ENCODE measurements at places on chromosomes 1 and 21. TPM values are rescaled to one million over a fixed set of nuclear protein-coding genes. Genes with fewer than 3 reads are reported as not detected.

DNA sequence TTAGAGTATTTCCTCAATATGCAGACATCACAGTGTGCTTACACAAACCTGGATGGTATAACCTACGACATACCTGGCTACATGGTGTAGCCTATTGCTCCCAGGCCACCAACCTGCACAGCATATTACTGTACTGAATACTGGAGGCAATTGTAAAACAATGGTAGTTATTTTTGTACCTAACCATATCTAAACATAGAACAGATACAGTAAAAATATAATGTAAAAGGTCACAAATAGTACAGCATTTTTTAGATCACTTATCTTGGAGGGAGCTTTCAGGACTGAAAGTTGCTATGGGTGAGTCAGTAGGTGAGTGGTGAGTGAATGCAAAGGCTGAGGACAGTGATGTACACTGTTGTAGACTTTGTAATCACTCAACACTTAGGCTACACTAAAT lies 492.3 kb downstream of the MRPL39 start:
- DNase-seq, result no peak

C1orf94 gene
- not detected for total RNA-seq

ZNF683 gene
- 8.4 TPM for total RNA-seq

CD244 gene
- 2.1 TPM for total RNA-seq

MSH4 gene
- total RNA-seq, result 0.08 TPM

DNA sequence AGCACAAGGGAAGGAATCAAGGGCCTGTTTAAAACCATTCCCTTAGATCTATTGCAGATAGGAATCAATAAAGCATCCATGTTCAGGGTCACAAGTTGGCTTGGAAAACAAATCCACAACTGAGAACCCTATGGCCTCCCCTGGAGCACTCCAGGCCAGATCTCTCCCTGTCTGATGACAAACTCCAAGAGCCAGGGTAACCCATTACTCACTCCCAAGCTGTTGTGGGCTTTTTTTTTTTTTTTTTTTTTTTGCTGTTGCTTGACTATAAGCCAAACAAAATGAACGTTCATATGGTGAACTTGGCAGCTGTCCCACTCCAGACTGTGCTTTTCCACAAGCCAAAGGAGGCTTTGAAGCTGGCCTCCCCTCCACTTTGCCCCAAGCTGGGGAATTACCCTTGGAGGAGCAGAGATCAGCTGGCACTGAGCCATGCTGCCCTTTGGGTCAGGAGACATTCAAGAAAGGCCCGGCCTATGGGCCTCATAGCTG lies 35.7 kb upstream of the VAV3 start:
- no peak for DNase-seq

GRCh38 chr1:119737040-119737682 lies 25.4 kb downstream of the PHGDH start:
- DNase-seq, result no peak

DNA sequence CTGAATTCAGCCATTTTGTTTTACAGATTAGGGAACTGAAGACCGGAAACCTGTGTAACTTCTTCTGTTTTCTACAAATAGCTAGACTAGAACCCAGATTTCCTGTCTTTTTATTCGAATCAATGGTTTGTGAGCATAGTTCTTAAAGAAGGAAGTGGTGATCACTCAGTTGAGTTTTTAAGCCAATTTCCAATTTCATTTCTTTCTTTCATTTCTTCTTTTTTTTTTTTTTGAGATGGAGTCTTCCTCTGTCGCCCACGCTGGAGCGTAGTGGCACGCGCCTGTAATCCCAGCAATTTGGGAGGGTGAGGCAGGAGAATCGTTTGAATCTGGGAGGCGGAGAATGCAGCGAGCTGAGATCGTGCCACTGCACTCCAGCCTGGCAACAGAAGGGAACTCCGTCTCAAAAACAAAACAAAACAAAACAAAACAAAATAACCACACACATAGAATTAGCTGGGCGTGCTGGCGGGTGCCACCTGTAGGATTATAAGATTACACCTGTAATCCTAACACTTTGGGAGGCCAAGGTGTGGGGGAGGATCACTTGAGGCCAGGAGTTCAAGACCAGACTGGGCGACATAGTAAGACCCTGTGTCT lies 3.0 kb upstream of the MDM4 start:
- DNase-seq, result peak; percentile 55

GRCh38 chr1:13540866-13541265 lies 27.1 kb upstream of the LRRC38 start:
- no peak for DNase-seq

DNA sequence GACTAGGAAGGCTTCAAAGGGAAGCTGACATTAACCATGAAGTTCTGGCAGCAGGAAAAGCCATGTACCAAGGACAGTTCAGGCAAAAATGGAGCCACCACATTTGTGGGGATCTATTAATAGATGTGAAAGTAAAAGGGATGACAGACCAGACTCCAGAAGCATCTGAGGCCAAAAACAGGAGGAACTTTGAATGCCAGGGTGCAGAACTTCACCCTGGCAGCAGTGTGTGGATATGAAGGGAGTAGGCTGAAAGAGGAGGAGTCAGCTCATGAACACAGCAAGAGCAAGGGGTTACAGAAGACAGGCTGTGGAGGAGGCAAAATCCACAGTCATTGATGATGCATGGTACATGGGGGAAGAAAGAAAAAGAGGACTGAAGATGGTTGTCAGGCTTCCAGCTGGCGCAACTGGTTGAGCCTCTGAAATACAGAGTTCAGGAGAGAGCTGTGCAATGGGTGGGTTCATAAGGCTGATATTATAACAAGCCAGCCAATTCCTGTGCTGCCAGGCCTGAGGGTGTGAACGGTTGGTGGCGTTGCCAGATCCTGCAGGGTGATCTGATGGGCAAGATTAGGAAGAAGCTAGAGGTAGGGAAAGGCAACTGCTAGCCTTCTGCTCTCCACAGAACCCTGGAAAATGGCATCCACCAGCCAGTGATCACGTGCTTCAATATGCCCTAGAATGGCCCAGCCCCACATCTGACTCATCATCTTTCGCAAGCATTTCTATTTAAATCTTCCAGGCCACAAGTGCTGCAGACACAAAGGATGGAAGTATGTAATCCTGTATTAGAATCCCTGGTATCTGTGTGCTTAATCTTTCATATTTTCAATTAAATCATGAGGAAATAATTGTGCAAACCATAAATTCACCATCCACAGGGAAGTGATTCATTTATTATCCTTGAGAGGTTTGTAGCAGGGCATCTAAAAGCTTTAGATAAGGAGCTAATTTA lies 81.9 kb downstream of the SLC25A24 start:
- DNase-seq, result no peak

DNA sequence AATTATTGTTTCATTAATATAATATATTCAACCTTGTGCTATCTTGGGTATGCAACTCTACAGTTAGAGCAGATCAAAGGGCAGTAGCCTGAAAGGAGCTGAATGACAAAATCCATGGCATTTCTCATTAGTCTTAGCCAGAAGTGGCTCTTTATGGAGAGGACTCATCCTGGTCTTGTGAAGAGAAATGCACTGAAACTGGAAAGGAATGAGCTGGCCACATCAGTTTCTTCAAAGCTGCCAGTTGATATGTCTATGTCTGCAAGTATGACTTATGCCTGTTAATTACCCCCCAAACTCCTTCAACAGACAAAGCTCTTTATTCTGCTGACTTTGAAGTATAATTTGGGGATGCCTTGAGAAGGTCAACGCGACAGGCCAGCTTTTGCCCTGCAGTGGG lies 119.0 kb upstream of the UBE2U start:
- no peak for DNase-seq

SPRR5 gene
- not detected for total RNA-seq

- no peak for DNase-seq
Observed at GRCh38 chr1:65724151-65724550, 68.5 kb upstream of the PDE4B start.

GRCh38 chr1:56808410-56808809 lies 10.8 kb downstream of the FYB2 start:
- no peak for DNase-seq

KIF21B gene
- 62.2 TPM for total RNA-seq

LEFTY1 gene
- total RNA-seq, result not detected

- DNase-seq, result no peak
Observed at GRCh38 chr1:248196965-248197364, at the start of gene OR2M3. Gene OR2M3, plus strand, starts transcription at chr1:248197265. Its CDS starts 5,803 bp downstream, at chr1:248203068.
